ENCODE measurements at places on chromosomes 13 and 19.

DNA sequence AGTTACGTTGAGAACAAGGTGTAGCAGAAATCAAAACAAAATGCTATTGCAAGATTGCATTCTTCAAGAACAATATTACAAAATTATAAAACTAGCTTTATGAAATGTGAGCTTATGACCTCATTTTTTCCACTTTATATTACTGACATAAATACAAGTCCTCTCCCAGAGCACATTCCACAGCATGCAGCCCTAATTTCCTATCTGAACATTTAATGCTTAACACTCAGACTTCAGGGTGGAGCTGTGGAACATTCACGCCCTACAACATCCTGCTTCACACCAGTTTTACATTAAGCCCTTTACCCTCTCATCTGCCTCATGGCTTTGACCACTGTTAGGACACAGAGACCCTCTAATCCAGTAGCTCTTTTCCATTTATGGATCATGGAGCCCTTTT is 65.5 kb downstream of the EPSTI1 start:
- DNase-seq, result no peak

DNA sequence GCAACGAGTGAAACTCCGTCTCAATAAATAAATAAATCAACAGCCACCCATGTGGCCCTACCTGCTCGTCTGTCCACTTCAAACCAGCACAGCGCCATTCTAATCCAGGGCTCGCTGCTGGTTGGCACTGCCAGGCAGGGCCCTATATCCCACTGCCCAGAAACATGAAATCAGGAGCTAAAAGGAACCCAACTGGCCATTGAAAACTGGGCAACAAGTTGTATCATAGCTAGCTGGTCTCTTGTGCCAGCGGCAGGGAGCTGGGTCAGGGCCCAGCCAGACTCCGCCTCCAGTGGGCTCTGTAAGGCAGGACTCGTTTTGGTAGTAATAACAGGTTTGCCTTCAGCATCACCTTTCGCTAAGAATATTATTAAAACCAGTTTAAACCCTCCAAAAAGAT is 39.3 kb downstream of the GGACT start:
- no peak for DNase-seq

DNA sequence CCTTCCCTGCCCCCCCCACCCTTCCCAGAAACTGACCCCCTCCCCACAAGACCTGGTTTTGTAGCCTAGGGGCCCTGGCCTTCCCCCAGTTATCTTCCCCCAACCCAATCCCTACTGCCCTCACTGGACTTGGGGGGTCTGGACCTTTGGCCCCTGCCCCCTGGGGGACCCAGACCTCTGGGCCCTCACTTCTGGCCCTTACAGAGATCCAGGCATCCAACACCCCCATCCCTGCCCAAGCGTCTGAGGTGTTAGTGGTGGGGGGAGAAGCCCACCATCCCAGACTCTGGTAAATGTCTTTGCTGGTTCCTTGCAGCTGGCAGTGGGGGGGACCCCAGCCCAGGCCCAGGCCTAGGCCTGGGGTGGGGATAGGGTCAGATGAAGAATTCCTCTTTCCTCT is 3.5 kb upstream of the ZNF428 start:
- no peak for DNase-seq

GRCh38 chr19:18737954-18738351 is 53.2 kb downstream of the COMP start:
- DNase-seq, result no peak

DNA sequence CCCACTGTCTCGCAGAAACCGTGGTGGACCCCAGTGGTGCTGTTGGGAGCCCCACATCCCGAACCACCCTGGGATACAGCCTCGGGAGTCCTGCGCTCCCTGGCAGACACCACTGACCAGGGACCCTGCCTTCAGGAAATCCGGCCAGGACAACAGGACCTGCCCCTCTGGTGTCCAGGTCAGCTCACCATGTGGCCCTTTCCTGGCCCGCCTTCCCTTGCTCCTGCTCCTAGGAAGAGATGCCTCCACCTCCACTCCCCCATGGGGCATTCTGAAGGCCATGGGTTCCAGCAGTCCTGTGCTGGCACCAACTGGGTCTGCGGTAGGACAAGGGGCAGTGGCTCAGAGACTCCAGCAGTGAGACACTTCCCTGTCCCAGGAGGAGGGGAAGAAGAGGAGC is 22.5 kb upstream of the SLC7A10 start:
- no peak for DNase-seq

- DNase-seq, result no peak
These were observed 51.3 kb downstream of the ERICH6B start for GRCh38 chr13:45564133-45564776.

DNA sequence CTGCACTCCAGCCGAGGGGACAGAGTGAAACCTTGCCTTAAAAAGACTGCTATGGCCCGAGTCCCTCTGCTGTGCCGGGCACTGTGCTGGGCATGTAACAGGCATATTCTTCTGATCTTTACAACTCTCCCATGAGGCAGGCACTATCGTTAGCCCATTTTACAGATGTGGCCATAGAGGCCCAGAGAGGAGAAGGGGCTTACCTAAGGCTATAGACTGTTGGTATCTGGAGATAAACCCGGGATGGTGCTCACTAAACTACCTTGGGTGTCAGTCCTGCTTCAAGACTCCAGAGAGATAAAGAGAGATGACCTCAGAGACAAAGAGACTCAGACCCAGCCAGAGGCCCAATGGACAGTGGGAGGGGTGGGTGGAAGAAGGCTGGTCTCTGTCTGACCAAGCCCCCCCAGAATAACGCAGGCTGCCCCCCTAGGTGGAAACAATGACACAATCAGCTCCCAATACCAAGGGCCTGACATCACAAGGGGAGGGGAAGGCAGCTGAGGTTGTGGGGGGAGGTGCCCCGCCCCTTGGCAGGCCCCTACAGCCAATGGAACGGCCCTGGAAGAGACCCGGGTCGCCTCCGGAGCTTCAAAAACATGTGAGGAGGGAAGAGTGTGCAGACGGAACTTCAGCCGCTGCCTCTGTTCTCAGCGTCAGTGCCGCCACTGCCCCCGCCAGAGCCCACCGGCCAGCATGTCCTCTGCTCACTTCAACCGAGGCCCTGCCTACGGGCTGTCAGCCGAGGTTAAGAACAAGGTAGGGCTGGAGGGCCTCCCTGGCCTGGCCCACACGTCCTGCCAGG is at the start of gene CNN1:
CNN1 (plus strand) TSS at position 620 of the 805 bp plus-strand sequence; CDS start at position 697, 77 bp downstream.
- no peak for DNase-seq

DNA sequence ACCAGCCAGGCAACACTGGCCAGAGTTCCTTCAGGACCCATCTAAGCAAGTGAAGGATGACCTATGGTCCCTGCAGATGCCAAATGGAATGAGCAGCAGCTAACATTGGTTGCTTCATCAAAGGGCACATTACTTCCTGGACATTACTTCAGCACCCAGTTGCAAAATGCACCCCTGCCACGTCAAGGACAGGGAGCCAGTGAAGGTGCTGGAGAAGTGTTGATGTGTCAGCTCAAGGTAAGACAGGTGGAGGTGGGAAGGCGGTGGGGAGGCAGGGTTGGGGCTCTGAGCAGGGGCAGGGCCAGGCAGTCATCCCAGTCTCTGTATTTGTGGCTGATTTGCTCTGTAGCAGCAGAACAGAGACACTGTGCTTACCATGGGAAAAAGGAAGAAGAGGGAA is 14.6 kb downstream of the CSNK1A1L start:
- no peak for DNase-seq

GRCh38 chr19:42272989-42273406 is 3.9 kb downstream of the CIC start:
- DNase-seq, result no peak

GRCh38 chr13:59012731-59013130 is 1151.0 kb downstream of the DIAPH3 start:
- no peak for DNase-seq

DNA sequence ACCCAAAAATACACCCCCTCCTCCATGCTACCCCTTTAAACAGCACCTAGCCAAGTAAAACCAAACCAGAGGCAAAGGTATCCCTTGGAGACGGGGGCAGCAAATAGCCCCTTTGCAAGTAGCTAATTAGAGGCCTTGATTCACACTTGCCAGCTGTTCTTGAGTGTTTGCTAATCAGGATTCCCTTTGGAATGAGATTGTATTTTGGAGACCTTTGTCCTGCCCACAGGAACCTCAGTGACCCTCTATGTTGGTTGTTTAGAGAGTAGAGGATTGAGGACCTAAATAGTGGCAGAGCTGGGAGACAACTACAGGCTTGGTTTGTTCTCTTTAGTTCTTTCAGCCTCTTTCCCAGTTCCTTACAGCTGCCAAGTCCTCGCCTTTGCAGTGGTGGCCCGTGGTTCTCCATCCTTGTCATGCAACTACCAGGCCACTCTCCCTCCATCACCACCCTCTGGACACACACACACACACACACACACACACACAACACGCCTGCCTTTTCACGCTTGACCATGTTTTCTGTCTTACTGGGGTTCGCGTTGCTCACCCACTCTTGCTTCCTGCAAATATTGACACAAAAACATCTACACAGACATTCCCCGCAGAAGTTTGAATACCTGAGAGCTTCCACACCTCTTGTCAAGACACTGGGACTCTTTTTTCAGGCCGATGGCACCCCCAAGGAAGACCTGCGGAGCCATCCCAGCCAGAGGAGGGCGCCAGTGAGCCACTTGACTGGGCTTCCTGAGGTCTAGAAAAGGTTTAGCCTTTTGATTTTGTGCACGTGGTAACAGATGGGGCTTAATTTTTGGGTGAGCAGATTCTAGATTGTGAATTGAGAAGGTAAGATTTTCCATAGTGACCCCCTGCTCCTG is 80.0 kb upstream of the GPR183 start:
- DNase-seq, result peak; percentile 70

- DNase-seq, result no peak
These were observed 88.5 kb downstream of the LRCH1 start for GRCh38 chr13:46641274-46642081.

- no peak for DNase-seq
These were observed 442 bp upstream of the FGF14 start for GRCh38 chr13:102402290-102402689.

DNA sequence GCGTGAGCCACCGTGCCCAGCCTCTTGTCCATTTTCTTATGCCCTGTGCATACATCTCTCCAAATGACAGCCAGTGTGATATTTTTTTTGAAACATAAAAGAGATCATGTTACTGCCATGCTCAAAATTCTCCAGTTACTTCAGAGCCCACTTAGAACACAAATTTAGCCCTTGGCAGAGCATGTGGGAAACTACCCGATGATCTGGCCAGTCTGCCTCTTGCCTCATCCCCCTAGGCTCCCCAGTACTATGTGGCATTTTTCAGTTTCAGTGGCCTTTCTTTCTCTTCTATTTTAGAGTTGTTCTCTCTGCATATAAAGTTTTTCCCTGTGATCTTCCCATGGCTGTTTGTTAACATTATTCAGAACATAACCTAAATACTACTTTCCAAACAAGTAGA is 323.0 kb downstream of the GPC5 start:
- DNase-seq, result no peak

- no peak for DNase-seq
These were observed 68.1 kb downstream of the UFM1 start for GRCh38 chr13:38417727-38418126.

GRCh38 chr13:101845245-101846020 is 393.0 kb downstream of the ITGBL1 start:
- no peak for DNase-seq

DNA sequence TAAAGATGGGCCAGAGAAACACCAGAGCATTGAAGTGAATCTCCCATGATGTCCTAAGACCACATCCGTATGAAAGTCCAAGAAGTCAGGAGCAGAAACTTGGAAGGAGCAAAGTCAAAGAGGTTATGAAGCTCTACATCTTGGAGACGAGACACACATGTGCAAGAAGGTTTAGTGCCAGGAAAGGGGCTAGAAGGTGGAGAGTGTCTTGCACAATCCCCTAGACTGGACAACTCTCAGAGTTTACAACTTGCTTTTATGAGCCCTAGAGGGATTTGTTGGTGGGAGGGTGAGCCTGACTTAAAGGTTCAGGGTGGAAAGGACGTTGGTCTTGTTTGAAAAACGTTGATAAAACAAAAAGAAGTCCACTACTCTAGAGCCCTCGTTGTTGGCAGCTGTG is 150.6 kb downstream of the GPC6 start:
- no peak for DNase-seq

DNA sequence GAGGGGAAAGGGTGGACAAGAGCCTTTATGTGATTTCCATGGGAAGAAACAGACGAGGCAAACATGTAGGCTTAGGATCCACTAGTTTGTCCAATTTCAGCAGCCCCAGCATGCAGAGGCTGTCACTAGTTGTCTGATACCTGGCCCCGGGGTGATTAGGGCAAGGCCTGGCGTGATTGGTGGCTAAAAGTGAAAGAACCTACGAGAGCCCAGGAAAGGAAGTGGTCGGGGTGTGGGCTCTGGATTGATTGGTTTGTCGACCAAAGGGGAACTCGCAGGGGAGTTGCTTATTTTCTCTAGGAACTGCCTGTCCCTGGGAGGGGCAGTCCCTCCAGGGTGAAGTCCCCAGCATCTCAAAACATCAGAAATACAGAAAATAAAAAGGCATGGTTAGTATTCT is 64.2 kb upstream of the UQCRFS1 start:
- peak; percentile 22 for DNase-seq

DNA sequence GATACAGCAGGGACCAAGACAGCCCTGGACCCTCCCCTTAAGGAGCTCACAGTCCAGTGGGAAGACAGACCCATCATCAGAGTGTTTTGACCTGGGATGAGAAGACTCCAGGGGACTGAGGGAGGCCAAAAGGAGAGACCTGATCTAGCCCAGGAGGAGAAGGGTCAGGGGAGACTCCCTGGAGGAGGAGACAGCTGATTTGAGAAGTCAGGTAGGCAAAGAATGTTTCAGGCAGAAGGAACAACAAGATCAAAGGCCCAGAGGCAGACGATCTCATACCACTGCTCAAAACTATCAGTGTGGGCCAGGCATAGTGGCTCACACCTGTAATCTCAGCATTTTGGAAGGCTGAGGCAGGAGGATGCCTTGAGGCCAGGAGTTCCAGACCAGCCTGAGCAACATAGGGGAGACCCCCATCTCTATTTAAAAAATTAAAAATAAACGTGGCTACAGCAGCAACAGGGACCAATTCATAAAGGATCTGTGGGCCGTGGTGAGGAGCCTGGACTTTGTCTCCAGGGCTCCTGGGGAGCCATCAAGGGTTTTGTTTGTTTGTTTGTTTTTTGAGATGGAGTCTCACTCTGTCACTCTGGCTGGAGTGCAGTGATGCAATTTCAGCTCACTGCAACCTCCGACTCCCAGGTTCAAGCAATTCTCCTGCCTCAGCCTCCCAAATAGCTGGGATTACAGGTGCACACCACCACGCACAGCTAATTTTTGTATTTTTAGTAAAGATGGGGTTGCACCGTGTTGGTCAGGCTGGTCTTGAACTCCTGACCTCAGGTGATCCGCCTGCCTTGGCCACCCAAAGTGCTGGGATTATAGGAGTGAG is 2.2 kb upstream of the COX6B1 start:
- no peak for DNase-seq

GRCh38 chr19:17289489-17289888 is 7.8 kb downstream of the ANKLE1 start:
- DNase-seq, result no peak

Measured in activated naive CD8-positive, alpha-beta T cell treated with anti-CD3 and anti-CD28 coated beads, Interleukin-2, amount 50 U/mL, for 16 hours (primary cell).